ENCODE measurements at places on chromosomes 13 and 19.

GRCh38 chr13:43362556-43362955 lies 339.2 kb downstream of the DNAJC15 start:
- no peak for DNase-seq

GRCh38 chr19:4694211-4694987 lies 24.3 kb upstream of the MYDGF start:
- DNase-seq = no peak

- peak; percentile 56 for DNase-seq
Measured at GRCh38 chr19:30718707-30719106, 346.5 kb downstream of the ZNF536 start.

DNA sequence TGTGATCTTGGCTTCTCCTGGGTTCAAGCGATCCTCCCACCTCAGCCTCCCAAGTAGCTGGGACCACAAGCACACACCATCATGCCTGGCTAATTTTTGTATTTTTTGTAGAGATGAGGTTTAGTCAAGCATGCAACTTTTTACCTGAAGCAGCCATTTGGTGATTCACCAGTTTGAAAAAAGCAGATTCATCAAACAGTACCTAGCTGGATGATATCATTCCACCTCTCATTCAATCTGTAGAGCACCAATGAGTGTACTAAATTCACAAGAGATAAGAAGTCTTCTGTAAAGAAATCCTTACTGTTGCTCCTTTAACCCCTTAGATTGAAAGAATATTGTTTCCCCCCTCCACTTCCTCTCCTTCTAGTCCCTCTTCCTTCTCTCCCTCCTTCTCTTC lies 261.1 kb upstream of the RFC3 start:
- DNase-seq = no peak

- DNase-seq = no peak
Measured at GRCh38 chr19:52648336-52649016, 10.3 kb upstream of the ZNF83 start.

DNA sequence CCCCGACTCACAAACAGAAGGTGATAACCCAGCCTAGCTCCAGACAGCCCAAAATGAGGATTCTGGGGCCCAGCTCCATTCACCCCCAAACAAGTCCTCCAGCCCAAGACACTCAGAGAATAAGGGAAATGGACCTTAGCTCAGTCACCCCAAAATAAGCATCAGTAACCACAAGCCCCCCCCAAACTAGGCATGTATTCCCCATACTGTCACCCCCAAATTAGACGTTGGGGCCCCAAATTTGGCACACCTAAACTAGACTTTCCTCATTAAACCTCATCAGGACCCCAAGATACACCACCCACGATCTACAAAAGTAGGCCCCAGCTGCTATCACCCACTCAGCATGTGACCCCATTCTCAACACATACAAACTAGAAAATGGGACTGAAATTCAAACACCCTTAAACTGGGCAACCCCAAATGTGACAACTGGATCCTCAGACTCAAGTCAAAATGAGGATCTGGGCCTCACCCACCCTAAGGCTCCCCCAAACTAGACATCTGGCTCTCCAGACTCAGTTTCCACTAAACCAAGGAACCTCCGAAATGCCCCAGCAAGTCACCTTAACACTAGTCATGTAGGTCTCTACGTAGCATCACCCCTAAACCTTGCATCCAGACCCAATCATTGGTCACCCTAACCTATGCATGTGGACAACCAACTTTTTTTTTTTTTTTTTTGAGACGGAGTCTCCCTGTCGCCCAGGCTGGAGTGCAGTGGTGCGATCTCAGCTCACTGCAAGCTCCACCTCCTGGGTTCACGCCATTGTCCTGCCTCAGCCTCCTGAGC lies 13.4 kb upstream of the ERFL start:
- no peak for DNase-seq

- no peak for DNase-seq
Measured at GRCh38 chr13:22960827-22961226, 220.0 kb upstream of the SGCG start.

GRCh38 chr19:23978068-23978467 lies 63.4 kb downstream of the ZNF726 start:
- DNase-seq = no peak

DNA sequence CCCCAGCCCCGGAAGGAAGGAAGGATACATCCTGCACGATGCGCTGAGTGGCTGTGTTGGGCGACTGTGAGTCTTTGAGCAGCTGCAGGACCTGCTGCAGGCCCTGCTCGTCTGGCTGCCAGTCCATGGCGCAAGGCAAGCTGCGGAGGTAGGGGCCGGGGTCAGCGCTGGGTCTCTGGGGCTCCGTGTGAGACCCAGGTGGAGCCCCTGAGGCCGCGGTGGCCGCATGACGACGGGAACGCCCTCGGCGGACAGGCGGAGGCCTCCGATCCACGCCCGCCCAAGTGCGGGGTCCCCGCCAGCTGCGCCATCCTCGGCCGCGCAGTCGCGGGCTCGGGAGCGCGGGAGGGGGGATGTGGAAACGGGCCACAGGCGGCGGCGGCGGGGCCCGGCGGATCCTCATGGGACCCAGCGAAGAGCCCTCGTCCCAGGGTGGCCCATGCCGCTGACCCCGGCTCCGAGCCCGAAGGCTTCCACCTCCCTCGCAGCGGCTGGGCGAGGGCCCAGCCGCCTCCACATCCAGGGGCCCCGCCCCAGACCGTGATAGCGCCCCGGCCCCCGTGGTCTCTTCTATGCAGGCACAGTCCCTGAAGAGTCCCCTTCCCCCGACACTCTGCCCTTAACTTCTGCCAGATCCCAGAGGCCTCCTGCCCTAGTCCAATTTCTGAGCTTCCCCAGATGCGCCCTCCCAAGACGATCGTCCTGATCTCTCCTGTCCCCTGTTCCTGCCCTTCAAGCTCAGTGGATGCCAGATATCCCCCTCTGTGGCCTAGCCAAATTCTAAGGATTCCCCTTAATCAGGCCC lies 2.7 kb downstream of the TNPO2 start:
- DNase-seq = no peak

GRCh38 chr13:50208826-50209335 lies 193.6 kb downstream of the KCNRG start:
- DNase-seq = peak; percentile 76

GRCh38 chr13:83773961-83774360 lies 108.3 kb downstream of the SLITRK1 start:
- DNase-seq = no peak

Data from NCI-H82 (cell line).